Gastroesophageal sphincter (tissue), 4 donors: ENCODE measurements at places on chromosomes 5 and 9. TPM values are rescaled to one million over a fixed set of nuclear protein-coding genes. Genes with fewer than 3 reads are reported as not detected.

MIGA2 gene
- total RNA-seq, result 25.4 TPM

DNA sequence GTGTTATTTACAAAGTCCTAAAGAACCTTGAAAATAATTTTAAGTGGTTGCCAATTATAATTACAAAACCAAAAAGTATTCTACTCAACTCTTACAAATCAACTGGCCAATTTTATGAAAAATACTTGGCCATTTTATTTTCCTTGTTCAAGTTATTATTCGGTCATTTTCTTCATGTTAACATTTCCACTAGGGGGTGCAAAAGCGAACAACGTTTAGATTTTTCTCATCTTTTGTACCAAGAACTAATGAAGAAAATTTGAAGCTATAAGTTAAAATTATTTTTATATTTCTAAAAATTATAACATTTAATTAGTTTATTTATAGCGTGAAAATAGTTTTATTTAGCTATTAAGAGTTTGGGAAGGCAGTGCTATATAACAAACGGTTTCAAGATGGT, 1453.3 kb downstream of the MAT2B start:
- no peak for ATAC-seq

DNA sequence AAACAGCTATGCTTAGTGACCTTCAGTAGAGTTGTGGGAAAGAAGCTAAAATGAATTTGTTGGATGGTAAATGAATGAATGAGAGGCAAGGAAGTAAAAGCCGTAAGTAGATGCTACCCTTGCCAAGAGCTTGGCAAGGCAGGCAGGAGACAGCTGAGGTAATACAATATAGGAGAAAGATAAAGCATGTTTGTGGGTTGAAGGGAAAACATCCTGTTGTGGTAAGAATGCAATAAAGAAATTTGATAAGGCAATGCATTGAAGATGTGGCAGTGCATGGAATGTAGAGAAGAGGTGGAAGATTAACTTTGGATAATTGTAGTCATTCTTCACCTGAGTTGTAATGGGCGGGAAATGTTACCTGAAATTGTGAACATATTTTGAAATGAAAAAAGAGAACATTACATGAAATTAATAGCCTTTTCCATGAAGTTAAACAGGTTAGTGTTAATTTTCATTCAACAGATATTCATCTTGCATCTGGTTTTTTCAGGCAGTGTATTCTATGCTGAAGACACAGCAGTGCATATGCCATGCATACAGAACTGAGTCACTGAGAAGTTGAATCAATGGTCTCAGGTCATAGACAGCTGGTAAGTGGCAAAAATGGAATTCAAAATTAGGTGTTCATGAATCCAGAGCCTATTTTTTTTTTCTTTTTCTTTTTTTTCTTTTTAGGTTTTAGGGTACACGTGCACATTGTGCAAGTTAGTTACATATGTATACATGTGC, 43.4 kb upstream of the SPINK5 start:
- no peak for ATAC-seq

DNA sequence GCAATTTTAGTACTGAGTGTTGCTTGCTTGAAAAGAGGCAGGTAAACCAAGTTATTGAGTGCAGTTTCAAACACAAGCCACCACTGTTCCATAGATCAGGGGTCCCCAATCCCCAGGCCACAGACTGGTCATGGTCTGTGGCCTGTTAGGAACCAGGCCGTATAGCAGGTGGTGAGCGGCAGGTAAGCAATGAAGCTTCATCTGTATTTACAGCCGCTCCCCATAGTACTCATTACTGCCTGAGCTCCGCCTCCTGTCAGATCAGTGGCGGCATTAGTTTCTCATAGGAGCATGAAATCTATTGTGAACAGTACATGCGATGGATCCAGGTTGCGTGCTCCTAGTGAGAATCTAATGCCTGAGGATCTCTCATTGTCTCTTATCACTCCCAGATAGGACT, 41.5 kb upstream of the ABL1 start:
- ATAC-seq, result no peak

DNA sequence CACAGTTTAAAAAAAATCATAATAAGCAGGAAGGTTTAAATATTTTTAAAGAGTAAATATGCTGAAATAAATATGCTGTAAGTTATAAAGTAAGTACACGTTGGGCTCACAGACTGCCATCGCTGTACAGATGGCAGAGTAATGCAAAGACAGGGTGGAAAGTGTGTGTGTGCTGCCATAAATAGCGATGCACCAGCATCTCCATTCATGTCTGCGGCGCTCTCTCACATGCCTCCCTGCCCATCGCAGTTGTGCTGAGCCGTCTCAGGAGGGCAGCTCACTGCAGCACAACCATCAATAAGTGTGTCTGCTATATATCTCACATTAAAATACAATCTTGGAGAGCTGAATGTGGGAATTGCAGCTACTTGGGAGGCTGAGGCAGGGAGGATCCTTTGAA, 14.3 kb downstream of the MOCS2 start:
- no peak for ATAC-seq

KIF20A gene
- total RNA-seq, result 0.12 TPM

DNA sequence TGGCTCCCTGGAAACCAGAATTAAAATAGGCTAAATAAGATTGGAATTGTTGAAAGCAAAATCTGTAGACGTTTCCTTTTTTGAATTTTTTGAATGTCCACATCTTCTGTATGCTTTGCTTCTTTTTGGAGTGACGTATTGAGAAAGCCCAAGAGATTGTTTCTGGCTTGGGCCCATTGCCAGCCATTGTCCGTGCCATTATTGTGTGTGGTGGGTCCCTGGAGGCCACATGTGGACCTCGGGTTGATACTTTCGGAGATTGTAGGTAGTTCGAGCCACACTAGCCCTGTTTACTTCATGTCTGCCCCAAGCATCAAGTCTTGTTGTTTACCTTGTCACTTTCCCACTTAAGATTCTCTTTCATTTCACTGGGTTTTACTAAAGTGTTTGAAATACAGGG, 106.0 kb downstream of the PALM2AKAP2 start:
- no peak for ATAC-seq

DNA sequence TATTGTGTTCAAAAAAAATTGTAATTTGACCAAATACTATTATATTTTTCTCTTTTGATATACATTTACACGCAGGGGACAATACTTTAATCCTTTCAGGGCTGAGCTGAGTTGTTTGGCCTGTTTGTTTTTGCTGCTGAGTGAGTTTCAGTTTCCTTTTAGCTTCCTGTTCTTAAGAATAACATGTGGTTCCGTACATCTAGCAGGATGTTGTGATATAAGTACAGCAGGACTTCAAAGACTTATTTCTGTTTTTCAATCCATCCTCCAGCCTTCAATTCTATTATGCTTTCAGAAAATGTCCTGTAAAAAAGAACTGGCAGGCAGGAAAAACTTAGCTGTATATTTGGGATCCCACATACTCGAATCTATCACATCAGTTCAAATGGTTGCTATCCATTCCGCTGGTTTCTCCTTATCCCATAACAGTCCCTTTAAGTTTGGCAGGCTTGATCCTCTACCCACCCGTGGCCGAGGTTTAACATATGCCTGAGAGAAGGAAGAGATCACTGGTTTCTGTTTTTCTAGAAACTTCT, 1037.3 kb upstream of the ACO1 start:
- ATAC-seq, result no peak

DNA sequence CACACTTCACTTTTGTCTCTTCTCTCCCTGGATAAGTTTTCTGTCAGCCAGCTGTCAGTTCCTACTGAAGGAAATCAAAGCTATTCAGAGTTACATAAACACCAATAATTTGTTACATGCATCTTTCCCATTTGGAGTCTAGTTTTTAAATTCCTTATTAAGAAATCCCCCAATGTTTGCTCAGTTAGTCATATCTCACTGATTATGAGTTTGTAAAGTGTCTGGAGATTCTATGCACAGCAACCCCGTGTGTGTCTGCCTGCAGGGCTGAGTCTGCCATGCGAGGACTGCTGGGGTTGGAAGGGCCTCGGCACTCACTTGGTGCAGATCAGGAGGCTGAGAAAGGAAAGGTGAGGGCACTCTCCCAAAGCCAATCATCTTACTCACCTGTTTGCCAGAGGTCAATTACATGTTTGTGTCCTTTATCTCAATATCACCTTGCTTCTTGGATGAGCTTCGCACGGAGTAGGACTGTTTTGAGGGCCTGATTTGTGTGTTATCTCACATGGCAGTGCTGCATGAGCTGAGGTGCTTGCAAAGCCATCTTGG, 3.3 kb downstream of the ANKRD34B start:
- ATAC-seq, result no peak

MARCOL gene
- total RNA-seq, result not detected

IL3 gene
- not detected for total RNA-seq

LHX2 gene
- not detected for total RNA-seq

NRARP gene
- total RNA-seq, result 3.9 TPM

GRCh38 chr9:93828331-93829097, 126.6 kb downstream of the BARX1 start:
- ATAC-seq, result no peak

DNA sequence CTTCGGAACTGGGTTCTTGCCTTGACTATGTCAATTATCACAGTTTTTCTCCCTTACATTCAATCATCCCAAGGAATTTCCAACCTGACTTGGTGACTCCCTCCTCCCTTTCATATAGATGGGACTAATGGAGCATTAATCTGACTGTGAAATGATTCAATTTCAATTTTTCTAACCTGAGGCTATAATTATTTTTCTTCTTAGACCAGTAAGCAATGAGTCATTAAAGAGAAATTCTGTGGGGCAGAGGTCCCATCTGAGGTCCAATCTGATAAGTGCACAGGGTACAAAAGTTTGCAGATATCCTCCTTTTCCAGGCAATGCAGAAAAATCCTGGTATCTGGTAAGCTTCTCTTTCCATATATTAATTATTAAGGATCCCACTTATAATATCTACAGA, 18.9 kb downstream of the PDE4D start:
- no peak for ATAC-seq

CENPH gene
- 5.0 TPM for total RNA-seq

LTC4S gene
- total RNA-seq, result not detected

GRCh38 chr5:149355688-149356087, 2.2 kb upstream of the PCYOX1L start:
- no peak for ATAC-seq

- ATAC-seq, result no peak
These were observed 116.3 kb downstream of the DEPDC1B start for GRCh38 chr5:60583616-60584015.

- no peak for ATAC-seq
These were observed 47.7 kb downstream of the CNTRL start for GRCh38 chr9:121122246-121123032.

S1PR3 gene
- 141 TPM for total RNA-seq

DNA sequence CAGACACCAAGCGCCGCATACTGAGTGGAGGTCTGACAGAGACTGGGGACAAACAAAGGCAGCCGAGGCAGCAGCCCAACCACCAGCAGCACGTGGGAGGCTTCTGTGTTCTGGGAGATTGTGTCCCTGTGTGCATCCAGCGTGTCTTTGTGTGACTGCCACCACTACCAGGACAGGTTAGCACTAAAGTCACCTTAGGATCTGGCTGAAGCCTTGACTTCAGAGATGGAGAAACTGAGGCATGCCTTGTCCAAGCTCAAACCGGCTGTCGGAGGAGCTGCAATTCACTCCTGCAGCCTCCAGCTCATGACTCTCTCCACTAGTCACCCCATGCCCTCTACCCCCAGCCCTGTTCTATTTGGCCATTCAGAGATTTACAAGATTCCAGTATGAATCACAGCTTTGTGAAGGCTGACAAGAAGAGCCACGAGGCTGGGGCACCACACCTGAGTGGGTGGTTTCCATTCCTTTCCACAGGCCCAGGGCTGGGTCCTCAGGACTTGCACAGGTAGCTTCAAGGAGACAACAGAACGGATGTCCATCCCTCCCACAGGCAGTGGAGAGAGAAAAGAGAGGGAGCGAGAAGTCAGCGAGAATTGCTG, 69.3 kb downstream of the SHB start:
- ATAC-seq, result no peak
